ENCODE measurements at places on chromosomes 7 and 10. TPM values are rescaled to one million over a fixed set of nuclear protein-coding genes. Genes with fewer than 3 reads are reported as not detected.

ARMH3 gene
- total RNA-seq: 7.3 TPM

SSC4D gene
- 0.38 TPM for total RNA-seq

SORCS1 gene
- not detected for total RNA-seq

TRIM73 gene
- total RNA-seq: 0.98 TPM

GRM3 gene
- not detected for total RNA-seq

HKDC1 gene
- total RNA-seq: not detected

HABP2 gene
- total RNA-seq: not detected

AKR1E2 gene
- 7.2 TPM for total RNA-seq

VWA2 gene
- under 0.01 TPM for total RNA-seq

SSBP1 gene
- 88.5 TPM for total RNA-seq

SEPHS1 gene
- 40.2 TPM for total RNA-seq

SFTPA1 gene
- not detected for total RNA-seq

CALHM3 gene
- not detected for total RNA-seq

MMD2 gene
- total RNA-seq: not detected

ANKRD61 gene
- total RNA-seq: not detected

UFSP1 gene
- total RNA-seq: 2.5 TPM

PNLIPRP3 gene
- total RNA-seq: not detected
